Activated CD8-positive, alpha-beta memory T cell treated with anti-CD3 and anti-CD28 coated beads for 1 hour (primary cell): ENCODE measurements at places on chromosomes 4 and X.

DNA sequence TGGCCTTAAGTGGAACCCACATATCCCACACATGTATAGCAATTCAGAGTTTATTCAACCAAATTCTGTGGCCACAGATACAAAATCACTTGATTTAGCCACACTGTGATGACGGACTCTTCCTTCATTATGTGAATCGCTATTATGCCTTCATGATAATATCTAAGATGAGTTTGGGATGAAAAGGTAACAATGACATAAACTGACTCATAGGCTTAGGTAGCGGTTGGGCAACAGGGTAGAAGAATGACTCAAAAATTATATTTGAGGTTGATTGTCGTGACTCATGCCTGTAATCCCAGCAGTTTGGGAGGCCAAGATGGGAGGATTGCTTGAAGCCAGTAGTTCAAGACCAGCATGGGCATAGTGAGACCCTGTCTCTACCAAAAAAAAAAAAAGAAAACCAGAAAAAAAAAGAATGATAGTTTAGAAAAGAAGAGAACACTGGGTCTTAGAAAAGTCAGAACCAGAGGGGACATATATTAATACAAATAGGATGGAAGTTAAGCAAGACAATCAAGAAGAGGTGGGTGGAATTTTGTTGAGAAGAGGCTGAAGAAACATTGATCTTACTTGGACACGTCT, 70.4 kb upstream of the USP9X start:
- no peak for DNase-seq

- DNase-seq: no peak
Observed at GRCh38 chr4:133151691-133152329, 2.7 kb downstream of the PCDH10 start.

DNA sequence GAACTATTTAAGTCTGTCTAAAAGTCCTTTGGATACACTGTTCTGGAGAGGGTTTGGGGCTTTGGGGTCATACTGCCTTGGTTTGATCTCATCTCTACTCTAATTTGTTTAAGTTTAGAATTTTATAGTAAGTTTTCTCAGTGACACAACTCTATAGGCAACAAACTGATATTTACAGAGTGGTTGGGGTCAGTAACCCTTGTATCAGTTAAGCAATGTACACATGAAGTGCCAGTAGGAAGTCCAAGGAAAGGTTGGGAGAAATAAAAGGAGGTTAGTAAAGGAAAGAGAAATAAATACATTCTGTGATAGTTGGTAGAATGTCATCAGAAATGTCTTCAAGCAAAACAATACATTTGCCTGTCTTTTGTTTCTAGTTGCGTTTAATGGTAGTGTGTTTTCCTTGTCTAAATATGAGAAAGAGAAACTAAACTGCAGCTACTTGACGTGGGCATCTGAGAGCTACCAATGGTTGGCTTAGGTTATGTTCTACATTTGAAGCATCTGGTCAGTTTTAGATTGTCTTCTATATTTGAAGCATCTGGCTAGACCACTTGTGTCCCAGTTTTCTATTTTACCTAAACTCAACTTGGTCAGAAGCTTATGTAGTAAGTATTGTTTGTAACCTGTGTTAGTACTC, 6.9 kb downstream of the ATP7A start:
- DNase-seq: no peak

DNA sequence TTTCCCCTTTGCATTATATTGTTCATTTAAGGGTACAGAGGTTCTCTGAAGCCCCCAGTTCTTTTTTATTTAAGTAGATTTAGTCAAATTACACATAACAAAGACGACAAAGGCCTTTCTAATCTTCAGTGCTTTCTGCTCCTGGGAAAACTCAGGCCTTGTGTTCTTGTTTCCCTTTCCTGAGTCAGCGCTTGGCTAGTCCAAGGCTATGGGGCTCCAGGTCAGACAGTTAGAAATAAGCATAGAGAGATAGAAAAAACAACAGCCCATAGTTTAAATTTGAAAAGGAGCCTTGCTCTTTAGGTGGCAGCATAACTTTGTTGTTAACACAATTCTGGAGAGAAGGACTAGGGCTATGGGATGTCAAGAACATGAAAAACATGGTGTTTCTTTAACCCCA, 97.3 kb downstream of the PPP1R2C start:
- DNase-seq: no peak

DNA sequence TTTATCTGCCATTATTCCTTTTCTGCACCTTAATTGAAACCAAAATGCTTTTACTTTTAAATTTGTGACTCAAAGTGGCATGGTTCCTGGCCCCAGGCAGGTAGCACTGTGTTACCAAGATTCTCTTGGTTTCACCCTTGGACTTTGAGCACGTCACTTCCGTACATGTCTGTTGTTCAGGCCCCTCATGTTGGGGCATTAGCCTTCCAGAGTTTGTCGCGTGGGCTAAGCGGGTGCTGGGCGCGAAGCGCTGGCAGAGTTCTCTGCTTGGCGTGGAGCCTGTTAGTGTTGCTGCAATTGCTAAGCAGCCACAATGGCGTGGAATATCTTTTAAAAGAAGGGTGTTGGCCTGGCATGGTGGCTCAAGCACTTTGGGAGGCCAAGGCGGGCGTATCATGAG, 14.0 kb upstream of the TADA2B start:
- no peak for DNase-seq

DNA sequence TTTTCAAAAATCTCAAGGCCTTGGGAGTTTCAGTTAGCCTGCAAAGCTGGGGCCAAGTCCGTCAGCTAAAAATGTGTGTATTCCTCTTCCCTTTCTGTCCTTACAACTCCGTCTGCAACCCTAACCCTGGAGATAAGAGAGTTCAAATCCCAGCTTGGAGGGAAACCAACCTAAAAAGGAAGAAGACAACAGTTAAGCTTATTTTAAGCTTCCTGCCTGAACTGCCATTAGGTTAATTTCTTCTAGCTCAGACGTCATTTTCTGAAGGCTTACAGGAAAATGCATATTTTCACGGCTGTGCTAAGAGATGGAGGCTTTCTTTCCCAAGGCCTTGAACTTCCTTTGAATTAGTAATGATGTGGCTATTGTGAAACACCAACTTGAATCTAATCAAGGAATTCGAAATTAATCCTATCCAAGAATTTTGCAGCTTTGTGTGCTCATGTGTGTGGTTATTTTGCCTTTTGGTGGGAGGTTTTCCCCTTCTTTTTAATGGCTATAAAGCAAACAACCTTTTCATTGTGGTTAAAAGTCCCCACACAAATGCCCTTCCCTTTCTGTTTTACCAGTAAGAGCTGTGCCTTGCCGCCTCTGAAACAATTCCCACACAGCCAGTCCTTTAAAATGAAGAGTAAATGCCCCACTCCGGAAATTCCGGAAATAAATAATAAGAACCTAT, 103.5 kb downstream of the IRF2 start:
- DNase-seq: no peak

DNA sequence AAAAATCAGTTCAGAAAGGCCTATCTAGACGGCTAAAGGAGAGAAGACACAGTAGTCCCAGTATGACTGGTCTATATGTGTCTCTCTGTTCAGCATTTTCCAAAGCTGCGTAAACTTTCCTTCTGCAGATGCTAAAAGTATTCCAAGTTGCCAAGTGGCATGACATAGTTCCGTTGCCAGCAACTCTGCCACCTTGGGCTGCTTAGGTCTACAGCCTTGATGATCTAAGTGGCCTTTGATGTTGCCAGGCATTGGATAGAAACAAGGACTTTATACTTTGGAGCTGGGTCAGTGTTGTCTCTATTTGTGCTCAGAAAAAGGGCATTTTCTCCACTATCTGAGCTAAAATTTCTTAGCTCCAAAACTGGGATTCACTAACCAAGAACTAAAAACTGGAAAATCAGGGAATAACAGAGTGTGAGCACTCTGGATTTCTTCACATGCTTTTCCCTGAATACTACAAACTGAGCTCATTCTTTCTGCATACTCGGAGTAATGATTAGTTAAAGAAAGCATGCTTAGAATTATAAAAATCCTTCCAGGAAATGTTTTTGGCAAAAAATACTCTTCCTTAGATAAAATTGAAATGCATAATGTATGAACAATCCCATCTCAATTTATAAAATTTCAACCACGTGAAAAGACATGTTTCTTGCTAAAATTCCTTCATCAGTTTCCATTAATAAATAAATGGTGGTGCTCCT, 191.4 kb downstream of the ADAMTS3 start:
- DNase-seq: no peak

- no peak for DNase-seq
Observed at GRCh38 chrX:72003811-72004750, 93.4 kb downstream of the NHSL2 start.

- DNase-seq: no peak
Observed at GRCh38 chr4:158861766-158862165, 92.9 kb downstream of the FNIP2 start.

- DNase-seq: no peak
Observed at GRCh38 chr4:12697970-12698369, 786.2 kb downstream of the RAB28 start.

DNA sequence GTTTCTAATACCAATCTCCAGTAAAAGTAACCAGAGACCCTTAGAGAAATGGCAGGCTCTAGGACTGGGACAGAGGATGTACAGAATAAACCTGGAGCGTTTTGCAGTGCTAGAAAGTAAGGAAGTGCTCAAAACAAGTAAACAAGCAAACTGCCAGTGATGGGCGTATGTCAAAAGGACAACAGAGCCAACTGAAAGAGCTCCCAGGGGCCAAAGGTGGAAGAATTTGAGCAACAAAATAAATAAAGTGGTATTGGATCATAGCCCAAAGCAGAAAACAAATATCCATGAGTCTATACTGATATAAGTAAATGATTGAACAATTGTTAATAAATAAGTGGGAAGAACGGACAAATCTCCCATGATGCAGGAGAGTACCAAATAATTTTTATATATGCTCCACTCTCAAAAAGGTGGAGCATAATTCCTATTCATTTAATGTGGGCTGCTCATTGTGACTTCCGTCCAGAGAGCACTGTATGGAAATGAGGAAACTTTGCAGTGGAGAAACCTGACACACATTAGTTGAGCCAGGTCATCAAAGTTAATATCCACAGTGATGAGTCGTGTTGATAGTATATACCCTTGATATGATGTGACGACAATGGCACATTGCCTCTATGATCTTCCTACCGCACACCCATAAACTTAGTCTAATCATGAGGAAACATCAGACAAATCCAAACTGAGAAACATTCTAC, 17.8 kb upstream of the SEPTIN11 start:
- no peak for DNase-seq

- DNase-seq: no peak
Observed at GRCh38 chrX:68146054-68146453, 287.2 kb downstream of the OPHN1 start.

DNA sequence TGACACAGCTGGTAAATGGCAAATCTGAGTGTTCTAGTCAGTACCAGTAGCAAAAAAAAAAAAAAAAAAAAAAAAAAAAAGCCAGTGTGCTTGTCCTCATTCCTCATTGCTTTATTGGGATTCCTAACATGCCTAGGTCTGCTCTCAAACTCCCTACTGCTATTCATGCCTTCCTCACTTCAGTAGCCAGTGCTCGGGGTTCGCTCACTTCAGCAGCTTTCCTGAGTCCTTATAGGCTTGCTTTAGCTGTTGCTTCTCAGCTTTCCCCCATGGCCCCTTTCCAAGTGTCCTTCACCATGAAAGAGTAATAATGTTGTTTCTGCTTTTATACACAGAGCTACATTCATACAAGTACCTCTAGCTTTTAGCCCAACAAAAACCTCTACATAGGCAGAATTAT, 30.8 kb downstream of the SLITRK2 start:
- no peak for DNase-seq

- no peak for DNase-seq
Observed at GRCh38 chrX:76202471-76202870, 29.6 kb downstream of the PBDC1 start.

- DNase-seq: no peak
Observed at GRCh38 chr4:168978001-168978700, 31.9 kb downstream of the CBR4 start.

- DNase-seq: no peak
Observed at GRCh38 chr4:5126231-5126630, 75.0 kb downstream of the STK32B start.

GRCh38 chrX:54093159-54093558, 48.9 kb upstream of the PHF8 start:
- DNase-seq: no peak

DNA sequence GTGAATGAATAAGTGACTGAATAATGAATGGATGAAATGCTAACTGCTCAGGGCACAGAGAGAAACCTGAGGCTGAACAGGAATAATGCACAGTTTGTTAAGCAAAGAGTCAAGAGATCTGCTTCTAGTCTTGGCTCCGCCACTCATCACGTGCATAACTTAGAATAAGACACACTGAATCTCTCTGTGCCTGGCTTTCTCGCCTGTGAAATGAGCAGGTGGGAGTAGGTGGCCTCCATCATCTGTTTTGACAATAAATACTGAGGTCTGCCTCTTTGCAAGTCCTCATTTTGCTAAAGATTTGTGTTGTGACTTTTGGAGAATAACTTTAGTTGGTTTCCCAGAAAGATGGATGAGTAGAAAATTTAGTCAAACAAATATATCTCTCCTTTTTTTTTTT, 318.0 kb downstream of the FBXW7 start:
- DNase-seq: no peak

- DNase-seq: no peak
Observed at GRCh38 chrX:118153270-118153669, 36.7 kb upstream of the KLHL13 start.

DNA sequence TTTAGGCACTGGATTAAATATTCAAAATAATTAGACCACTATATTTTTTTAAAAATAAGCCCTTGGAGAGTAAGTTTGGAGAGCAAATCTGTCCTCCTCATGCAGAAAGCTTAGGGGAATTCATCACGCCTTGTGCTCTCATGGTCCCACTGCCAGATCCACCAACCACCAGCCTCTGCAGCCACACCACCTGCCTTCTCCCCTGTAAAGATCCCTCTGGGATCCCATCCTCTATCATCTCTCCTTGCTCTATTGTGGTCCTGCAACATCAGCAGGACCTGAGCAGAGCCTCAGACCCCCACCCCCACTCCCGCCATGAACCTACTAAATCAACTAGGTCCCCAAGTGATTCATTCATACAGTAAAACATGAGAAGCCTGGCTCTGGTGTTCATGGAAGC, 482.6 kb upstream of the GALNT7 start:
- DNase-seq: no peak

GRCh38 chrX:40176351-40177116, 78.8 kb upstream of the BCOR start:
- DNase-seq: no peak

DNA sequence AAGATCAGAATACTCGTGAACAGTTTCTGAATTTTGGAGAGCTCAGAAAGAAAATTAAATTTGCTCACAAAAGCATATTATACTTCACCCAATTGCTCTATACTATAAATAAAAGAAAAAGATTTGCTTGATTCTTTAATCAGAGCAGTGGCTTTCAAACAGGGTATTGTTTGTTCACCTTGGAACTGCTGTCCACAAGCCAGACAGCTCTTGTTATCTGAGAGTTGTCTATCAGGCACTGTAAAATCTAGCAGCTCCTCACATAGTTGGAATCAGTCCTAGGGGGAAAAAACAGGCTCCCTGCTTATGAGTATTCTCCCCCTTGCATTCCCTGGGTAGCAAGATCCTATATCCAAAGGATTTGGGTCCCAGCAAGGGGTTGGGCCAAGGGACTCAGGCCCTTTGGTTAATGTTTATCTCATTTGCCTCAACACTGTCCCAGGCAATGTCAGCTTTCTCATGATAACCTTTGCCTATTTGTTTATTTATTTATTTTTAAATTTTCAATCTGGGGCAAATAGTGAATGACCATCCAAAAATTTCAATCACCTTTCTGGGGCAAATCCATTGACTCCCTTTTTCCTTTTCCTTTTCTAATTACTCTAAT, 24.1 kb upstream of the MAGEB16 start:
- no peak for DNase-seq
